ENCODE measurements at places on chromosomes 6 and 20.
A peak's percentile ranks its signal among the peaks of the same experiment; 100 is the strongest.

GRCh38 chr6:12083763-12084162 lies 71.7 kb downstream of the HIVEP1 start:
- no peak for DNase-seq

- DNase-seq: no peak
These were observed 82.7 kb downstream of the DLL1 start for GRCh38 chr6:170208182-170208601.

- DNase-seq: no peak
These were observed 106.5 kb downstream of the PHF3 start for GRCh38 chr6:63742060-63742459.

- DNase-seq: no peak
These were observed 21.2 kb upstream of the BNIP5 start for GRCh38 chr6:36357872-36358225.

DNA sequence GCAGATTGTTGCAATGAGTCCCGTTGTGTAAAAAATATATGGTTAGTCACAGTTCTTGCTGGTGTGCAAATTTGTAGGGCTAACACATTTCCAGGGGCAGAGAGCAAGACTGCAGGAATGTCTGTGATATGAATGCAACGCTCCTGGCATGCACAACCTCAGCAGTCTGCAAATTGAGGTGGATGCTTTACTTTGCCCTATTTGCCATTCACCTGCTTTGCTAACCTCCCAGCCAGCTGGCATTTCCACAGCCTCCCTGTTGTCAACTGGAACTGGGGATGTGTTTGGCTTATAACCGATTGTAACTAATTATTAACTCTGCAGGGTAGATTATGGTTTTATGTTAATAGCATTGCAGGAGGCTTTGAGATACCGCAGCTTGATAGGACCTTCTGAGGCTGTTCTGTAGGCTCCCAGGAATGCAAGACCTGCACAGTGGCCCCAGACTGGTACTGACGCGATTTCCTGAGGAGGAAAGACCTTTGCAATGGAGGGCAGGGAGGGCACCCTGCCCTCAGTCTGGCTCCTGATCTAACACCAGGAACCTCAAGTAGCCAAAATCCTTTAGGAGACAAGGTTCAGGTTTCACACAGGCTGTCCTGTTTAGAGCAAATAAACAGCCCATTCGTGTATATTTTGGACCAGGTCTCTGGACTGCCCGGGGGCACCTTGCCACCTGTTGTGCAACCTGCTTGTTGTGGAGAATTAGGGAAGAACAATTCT lies 53.4 kb downstream of the EDN1 start:
- no peak for DNase-seq

DNA sequence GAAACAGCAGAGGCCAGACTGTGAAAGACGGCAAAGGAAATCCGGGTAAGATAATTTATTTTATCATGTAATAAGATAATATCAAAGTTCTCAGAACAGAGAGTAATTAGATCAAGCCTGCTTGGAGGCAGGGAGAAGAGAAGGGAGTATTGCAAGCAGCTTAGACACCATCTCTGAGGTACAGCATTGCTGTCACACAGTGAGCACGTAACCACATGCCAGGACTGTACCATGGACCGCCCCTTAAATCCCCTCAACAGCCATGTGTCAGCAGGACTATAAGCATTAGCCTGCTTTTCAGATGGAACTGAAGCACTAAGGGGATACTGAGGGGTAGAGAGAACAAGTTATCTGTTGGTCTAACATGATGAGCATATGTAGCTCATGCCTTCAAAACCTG lies 141.5 kb downstream of the C6orf118 start:
- no peak for DNase-seq

GRCh38 chr6:105691971-105692370 lies 289.1 kb upstream of the PREP start:
- DNase-seq: no peak

- DNase-seq: no peak
These were observed 5.0 kb downstream of the HSF2 start for GRCh38 chr6:122404444-122404843.

GRCh38 chr6:83920017-83920416 lies 60.5 kb downstream of the CYB5R4 start:
- no peak for DNase-seq

DNA sequence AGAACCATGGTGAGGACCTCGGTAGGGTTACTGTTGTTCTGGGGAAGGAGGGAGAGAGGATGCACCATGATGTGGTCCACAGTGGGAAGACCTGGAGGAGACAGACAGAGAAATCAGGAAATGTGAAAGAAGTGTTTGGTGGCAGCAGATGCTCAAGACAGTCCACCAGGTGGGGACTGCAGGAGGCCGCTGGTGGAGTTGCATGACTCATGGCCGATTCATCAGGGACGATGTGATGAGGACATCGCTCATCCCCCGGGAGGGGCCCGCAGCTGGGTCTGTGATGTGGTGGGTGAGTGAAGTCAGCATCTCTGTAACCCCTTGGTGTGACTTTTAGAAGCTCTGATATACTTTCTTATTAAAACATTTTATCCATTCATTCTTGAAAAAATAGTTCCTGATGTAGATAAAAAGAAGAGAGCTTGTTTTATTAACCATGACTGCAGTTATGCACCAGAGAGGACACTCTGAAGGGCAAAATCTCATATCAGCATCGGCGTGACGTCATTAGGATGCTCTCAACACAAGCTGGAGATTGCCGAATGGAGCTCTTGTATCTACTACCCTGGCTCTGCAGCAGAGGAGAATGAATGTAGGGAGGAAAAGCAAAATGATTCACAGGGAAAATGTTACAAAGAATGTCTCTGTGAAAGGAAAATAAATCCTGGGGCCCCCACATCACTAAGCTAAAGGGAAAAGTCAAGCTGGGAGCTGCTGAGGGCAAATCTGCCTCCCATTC lies 71.2 kb downstream of the RAMACL start:
- no peak for DNase-seq

GRCh38 chr6:122671251-122671650 lies 61.0 kb downstream of the PKIB start:
- DNase-seq: no peak

- DNase-seq: no peak
These were observed 125.4 kb downstream of the DST start for GRCh38 chr6:56517155-56517745.

- no peak for DNase-seq
These were observed 173.0 kb upstream of the SCGN start for GRCh38 chr6:25478973-25479372.

DNA sequence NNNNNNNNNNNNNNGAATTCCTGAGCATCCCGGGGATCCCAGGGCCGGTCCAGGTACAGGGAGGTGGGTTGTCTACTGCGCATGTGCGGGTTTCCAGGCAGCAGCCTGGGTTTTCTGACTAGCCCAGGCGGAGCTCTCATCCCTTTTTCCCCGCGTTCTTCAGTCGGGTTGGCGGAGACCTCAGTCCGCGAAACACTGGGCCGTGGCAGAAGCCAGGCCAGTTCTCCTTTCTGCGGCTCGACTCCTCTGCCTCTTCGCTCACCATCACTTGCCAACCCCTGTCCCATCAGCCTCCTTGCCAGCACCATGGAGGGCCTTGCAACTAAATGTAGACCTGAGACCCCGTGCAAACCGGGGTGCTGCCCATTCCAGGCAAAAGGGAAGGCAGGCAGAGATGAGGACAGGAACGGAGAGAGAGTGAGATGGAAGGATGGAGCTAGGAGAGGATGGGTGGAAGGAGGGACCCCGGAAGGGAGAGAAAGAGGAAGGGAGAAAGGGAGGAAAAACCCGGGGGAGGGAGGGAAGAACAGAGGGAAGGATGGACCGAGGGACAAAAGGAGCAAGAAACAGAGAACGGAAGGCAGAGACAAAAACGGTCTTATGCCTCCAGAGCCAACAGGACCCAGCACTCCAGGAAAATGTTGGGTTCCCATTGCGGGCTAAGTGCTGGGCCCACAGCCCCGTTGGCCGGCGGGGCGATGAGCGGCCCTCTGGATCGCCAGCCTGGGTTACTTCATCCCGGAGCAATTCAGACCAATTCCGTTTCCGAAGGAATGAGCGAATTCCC lies 445.4 kb upstream of the DEFB115 start:
- no peak for DNase-seq

GRCh38 chr20:35145141-35145564 lies 2.0 kb downstream of the EDEM2 start:
- DNase-seq: no peak

DNA sequence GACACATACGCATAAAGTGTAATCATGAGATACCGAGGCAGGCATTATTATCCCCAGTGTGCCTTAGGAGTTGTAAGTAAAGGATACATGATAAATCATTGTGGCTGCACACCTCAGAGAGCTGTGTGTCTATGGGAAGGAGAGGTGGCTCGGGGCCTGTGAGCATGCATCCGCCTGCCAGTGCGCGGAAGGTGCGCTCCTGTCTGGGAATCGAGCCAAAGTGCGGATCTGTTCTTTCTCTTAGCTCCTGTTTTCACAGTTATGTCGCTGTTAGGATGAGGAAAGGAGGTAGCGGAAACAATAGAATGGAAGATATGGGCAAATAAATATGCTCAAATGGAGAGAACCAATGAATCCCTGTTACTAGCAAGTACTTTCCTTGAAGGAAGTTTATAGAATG lies 98.0 kb downstream of the ANKRD6 start:
- DNase-seq: no peak

DNA sequence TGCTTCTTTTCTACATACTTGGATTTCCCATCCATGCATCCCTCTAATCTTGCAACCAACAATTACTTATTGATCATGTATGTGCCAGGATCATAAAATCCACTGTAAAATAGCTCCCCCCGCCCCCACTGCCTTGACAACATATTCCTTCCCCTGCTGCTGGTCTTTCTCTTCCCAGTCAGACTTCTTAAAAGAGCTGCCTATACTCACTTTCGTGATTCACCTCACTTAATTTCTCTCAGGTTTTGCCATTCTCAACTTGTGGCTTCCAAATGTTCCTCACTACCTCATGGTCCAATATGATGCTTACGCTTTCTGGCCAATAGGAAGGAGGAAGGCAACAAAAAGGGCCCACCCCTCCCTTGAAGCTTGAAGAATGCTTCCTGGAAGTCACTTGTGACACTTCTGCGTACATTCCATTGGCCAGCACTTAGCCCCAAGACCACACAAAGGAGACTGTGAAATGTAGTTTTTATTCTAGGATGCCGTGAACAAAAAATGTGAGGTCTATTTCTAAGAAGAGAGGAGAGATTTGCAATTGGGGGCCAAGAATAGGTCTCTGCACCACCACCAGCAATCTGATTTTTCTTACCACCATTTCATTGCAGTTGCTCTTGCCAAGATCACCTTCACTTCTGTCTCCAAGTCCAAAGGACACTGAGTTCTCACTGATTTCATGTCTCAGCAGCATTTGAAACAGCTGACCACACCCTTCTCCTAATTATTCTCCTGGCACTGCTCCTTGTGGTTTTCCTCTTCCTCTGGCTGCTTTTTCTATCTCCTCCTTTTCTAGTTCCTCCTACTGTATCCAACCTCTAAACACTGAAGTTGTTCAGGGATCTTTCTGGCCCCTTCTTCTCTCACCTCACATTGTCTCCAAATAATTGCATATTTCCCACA lies 30.8 kb downstream of the CD164 start:
- DNase-seq: no peak

DNA sequence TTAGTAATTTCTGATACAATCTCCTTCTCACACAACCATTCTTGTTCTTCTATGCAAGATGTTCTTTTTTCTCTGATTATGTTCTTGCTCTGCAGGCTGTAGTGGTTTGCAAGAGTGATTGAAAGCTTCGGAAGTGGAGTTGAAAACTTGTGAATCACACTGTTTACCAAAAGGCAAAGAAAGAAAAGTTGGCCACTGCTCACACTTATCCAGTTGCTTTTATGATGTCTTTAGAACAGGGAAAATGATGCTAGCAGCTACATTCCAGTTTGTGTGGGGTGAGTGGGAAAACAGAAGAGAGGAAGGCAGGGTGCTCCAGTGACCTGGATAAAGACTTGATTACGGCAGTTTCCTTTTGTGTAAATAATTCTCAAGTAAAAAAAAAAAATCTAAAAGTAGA lies 583.3 kb downstream of the TENT5A start:
- no peak for DNase-seq

- DNase-seq: no peak
These were observed 13.4 kb downstream of the PBOV1 start for GRCh38 chr6:138204792-138205384.

DNA sequence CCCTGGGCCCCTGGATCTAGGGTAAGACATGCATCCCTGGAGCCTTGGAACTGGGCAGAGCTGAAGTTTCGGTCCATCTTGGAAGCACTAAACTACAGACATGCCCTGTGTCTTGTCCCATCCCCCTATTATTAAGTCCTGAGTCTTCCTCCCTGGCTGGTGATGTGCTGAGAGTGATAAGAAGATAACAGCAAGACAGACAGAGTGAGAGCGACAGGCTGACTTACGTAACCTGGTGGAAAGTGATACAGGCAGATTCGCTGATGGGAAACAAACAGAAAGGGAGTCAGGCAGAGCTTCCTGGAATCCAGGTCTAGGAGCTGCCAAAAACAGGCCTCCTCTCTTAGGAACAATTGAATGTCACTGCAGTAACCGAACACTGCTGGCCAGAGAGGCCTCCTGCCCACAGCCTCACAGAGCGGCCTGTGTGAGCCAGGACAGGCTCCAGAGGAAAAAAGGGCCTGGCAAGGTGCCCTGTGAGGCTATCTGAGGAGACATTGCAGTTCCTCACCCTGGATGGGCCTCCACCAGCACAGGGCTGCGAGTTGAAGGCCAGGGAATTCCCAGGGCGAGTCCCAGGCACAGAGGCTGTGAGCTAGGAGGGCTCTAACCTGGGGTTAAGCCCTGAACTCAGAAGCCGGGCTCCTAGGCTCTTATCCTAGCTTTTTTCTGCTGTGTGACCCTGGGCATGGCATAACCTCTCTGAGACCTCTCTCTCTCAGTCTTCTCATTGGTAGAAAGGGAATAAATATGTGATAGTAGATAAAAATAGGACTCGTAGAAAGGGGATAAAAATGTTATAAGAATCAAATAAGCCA lies 34.2 kb upstream of the B4GALT5 start:
- peak; percentile 57 for DNase-seq

DNA sequence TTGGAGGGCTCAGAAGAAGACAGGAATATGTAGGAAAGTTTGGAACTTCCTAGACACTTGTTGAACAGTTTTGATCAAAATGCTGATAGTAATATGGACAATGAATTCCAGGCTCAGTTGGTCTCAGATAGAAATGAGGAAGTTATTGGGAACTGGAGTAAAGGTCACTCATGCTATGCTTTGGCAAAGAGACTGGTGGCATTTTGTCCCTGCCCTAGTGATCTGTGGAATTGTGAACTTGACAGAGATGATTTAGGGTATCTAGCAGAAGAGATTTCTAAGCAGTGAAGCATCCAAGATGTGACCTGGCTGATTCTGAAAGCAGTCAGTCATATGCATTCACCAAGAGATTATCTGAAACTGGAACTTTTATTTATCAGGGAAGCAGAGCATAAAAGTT lies 45.1 kb downstream of the FRK start:
- no peak for DNase-seq

- DNase-seq: no peak
These were observed 13.5 kb downstream of the PPP1R3G start for GRCh38 chr6:5098501-5099270.

DNA sequence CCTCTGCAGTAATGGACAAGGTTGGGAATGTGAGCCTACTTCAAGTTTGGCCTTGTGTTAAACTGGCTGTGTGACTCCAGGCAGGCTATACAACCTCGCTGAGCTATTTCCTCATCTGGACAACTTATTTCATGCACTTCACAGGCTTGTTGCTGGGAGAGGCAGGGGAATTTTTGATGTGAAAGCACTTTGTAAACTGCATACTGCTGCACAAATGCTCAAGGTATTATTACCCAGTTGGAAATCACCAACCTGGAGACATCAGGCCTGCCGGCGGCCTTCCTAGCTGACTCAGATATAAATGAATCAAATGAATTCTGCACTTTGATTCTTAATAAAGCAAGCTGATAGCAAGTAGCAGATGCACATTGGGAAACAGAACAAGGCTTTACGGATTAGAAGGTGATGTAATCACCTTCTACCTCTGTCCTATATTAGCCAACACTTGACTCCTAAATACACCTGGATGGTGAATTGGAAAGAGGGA lies 10.1 kb downstream of the JARID2 start:
- DNase-seq: no peak

All from C1 segment of cervical spinal cord (tissue), 14 donors.